ENCODE measurements at places on chromosomes 4 and X.

DNA sequence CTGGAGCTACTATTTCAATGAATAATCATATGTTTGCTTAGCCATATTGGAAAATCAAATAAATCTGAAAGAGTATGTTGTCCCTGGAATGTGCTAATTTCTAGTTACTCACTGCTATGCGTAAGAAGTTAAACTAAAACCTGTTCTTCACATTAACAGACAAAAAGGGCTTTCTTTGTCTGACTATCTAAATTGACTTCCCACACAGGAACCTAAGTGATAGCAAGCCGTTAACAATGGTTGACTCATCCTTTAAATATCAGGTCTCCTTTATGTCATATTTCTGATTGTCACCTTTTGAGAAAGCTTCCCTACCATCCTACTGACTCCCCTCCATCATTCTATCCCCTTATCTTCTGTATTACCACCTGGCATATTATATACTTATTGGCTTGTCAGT lies 81.4 kb downstream of the AMELX start:
- DNase-seq = peak; percentile 50

DNA sequence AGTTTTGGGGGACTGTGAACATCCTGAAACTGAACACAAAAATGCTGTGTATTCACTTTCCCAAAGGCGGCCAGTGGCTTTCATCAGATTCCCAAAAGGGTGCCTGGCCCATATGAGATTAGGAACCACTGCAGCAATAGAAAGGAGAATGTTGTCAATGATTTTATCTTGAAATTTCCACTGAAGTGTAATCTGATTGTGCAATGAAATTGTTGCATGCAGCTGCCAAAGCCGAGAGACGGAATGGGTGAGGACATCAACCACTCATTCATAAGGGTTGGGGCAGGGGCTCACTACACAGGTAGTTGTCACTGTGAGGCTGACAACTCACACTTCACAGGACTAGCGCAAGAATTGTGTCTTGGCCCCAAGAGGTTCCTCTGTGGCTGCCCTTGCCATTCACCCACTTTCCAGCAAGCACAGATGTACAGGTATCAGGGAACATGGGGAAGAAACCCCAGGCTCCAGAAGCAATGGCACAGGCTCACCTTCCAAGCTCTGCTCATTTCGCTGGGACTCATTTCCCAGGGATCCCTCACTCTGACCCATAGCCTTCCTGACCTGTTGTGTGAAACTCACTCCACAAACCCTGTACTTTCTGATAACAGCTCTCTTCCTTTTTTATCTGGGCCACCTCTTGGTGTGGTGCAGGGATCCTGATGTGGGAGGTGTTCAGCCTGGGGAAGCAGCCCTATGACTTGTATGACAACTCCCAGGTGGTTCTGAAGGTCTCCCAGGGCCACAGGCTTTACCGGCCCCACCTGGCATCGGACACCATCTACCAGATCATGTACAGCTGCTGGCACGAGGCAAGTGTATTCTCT lies 48.8 kb downstream of the BMX start:
- peak; percentile 40 for DNase-seq

DNA sequence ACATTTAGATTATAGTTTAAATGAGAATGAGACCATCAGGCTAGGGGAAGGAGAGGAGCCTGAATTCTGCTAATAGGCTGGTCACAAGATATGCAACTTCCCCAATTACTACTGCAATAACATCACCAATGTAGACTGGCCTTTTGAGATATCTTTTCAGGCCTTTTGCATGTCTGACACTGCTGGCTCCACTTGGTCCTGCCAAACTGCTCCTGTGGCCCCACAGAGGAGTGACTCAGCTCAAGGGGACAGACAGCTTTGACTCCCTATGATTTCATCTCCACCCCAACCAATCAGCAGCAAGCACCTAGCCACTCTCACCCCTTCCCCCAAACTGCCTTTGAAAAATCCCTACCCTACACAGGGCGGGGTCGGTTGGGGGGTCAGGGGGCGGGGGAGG lies 22.8 kb downstream of the GPRIN3 start:
- peak; percentile 94 for DNase-seq

GRCh38 chr4:32145987-32146386 lies 1425.8 kb downstream of the PCDH7 start:
- DNase-seq = no peak

DNA sequence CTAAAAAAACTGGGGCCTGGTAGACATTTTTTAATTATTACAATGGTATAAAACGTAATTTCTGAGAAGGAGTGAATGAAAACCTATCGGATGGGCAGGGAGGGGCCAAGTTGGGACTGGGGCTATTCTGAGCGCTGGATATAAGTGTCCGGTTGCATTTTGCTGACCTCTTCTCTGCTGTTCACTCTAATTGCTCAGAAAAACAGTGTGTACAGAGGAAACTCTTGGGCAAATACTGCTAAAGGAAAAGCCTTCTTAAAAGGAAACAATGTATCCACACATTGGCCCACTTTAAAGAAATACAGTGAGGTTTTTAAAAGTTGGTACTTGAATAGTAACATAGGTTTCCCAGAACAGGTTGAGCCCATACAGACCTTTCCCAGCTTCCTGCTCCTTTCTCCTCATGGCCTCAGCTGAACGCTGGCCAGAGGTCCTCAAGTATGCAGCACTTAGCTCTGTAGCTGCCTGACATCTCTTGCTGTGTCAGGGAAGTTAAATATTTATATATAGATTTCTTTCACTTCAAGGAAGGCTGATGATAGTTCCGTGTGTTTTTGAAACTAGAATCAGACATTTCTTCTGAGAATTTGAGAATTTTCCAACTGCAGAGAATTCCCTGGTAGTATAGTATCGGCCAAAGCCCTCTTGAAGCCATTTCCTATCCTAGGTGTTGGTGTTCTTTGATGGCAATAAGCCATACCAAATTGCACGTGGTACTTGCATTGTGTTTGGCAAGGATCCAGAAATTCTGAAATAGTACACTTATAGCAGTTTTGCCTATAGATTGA lies 97.1 kb upstream of the SLC4A4 start:
- no peak for DNase-seq

DNA sequence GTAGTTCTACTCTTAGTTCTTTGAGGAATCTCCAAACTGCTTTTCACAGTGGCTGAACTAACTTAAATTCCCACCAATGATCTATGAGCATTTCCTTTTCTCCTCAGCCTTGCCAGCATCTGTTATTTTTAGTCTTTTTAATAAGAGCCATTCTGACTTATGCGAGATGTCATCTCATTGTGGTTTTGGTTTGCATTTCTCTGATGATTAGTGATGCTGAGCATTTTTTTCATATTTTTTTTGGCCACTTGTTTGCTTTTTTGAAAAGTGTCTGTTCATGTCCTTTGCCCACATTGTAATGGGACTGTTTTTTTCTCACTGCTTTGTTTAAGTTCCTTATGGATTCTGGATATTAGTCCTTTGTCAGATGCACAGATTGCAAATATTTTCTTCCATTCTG lies 21.5 kb upstream of the PHKA1 start:
- DNase-seq = no peak

- DNase-seq = no peak
Observed at GRCh38 chrX:20325786-20326388, 59.2 kb upstream of the RPS6KA3 start.

DNA sequence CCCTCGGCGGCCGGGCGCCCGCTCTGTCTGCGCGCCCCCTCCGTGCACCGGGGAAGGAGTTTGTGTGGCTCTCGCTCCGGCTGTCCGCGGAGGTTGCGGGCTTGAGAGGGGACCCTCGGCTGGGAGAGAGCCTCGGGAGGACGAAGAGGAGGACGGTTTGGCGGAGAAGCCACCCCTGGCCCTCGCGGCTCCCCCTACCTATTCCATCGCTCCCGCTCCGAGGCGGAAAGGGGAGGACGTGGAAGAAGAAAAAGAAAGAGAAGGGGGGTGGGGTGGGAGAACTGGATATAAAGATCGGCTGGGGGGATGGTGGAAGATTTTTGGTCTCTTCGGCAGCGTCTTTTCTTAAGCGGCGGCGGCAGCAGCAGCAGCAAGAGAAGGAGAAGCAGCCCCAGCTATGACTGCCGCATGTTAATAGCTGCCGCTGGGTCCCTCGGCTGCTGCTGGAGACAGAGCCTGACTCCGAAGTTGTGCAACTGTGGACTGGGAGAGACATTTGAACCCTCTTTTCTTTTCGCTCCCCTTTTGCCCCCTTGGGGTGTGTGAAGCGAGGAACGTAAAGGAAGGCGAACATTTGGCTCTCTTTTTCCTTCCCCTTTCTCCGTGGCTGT lies 895 bp downstream of the ADGRL3 start:
- DNase-seq = peak; percentile 76

GRCh38 chrX:131792356-131792749 lies 230.7 kb upstream of the STK26 start:
- DNase-seq = no peak

DNA sequence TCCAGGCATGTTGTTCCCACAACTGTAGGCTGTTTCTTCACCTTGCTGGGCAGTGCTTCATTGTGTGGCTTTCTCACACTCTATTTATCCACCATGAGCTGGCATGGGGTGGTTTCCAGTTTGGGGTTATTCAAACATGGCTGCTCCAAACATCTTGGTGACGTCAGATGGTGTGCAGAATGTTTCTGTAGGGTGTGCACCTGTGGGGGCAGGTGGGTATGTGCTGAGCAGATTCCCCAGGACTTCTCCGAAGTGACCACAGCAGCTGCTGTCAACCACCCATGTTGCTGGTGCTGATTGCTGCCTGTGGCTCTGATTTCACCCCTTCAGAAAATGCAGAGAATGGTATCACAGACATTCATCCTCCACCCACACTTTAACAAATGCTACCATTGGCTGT lies 5.0 kb upstream of the PSAPL1 start:
- DNase-seq = no peak

DNA sequence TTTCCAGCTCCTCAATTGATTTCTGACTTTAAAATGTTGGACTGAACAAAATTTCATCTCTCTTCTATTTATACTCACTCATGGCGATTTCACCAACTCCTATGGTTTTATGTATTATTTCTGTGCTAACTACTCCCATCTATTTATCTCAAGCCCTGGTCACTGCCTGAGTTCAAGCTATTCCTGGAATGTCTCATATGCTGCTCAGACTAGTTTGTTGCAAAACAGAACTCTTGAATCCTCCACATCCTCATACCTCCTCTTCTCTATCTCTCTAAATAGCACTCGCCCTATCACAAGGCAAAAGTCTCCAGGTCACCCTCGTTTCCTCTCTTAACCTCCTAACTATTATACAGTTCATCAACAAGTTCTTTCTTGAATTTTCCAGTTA lies 19.0 kb upstream of the DDX60 start:
- no peak for DNase-seq

DNA sequence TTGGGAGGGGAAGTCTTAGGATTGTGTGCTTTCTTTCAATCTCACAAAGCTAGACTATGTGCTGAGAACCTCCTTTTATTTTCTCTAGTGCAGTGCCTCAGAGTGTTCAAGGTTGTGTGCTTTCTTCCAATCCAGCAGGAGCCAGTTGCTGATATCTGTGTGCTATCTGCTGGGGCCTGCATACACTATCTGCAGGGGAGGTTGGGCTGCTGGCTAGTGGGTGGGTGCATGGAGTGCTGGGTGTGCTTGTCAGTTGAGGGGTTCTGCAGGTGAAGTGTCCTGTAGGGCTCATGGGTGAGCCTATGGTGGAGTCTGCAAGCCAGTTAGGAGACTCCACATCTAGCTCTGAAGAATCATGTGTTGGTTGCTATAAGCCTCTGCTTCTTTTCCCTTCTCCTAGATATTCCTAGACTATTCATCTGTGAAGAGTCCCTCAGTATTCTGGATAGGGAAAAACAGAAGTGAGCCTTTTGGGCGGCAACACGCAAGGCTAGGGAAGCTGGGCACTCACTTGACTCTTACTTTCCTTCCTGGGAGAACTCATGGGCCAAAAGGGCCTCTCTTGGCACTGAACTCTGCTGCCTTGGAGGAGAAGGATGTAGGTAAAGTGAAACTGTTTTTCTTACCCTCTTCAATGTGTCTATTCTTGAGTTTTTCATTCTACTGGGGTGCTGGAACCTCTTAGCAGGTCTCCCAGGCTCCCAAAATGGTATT lies 8.0 kb upstream of the CISD2 start:
- no peak for DNase-seq

GRCh38 chrX:12309040-12309743 lies 170.9 kb downstream of the FRMPD4 start:
- no peak for DNase-seq

DNA sequence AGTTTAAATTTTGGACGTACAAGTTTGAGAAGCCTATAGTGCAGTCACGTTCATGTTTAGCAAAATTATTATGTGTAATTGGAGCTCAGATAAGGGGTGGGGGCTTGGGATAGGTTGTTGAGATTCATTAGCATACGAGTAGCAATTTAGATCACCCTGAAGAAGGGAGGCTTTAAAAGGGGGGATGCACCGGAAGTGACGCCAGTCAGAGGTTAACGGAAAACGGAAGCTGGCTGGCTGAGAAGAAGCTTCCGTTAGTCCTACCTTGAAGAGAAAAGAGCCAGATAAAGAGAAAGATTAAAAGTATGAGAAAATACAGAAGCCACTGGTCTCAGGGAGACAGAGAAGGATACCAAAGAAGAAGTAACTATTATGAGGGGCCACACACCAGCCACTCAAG lies 1.1 kb upstream of the NXT2 start:
- DNase-seq = no peak

GRCh38 chrX:150032742-150033141 lies 94.5 kb upstream of the EOLA2 start:
- no peak for DNase-seq

All from OCI-M1 (cell line).